ENCODE measurements at places on chromosomes 16 and 17.

DNA sequence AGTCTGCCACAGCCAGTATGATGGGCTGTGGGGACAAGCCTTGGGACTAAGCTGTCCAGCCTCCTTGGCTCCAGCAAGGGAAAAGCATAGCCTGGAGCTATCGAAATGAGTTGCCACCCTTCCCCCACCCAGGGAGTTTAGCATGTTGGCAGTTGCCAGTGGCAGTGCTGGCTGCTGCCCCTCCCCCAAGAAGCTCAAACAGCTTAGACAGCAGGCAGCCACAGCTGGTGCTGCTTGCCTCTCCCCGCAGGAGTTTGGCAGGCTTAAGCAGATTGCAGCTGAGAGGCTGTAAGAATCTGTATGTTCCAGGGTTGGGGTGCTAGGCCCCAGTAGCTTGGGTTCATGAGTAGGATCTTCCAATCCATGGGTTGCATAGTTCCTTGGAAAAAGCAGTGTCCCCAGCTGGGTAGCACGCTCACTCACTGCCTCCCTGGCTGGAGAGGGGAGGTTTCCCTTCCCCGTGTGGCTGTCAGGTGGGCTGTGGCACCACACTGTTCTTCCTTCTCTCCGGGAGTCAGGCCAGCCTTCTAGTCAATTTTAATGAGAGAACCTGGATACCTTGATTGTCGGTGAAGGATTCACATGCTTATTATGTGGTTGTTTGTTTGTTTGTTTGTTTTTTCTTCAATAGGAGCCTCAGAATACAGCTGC lies 506.1 kb downstream of the CDH11 start:
- no peak for DNase-seq

- peak; percentile 94 for DNase-seq
Observed at GRCh38 chr16:74666425-74667254, at the start of gene RFWD3. Gene RFWD3, minus strand, starts transcription at chr16:74666877. Its CDS starts 5,428 bp downstream, at chr16:74661449.

DNA sequence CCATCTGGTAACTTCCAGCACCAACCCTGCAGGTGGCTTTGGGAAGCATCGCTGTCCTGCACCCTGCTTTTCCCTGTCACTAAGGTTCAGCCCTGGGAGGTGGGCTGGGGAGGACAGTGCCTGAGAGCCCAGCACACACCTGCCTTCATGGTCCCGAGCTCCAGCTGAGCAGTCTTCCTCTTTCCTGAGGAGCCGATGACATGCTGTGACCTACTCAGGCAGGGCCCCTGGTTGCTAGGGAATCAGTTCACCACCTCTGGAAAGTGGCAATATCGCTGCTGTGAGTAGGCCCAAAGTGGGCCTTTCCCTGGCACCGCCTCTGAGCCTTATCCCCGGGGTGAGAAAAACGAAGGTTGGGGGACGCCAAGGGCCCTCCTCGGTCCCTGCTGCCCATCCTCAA lies 17.9 kb downstream of the ST3GAL2 start:
- DNase-seq = no peak

DNA sequence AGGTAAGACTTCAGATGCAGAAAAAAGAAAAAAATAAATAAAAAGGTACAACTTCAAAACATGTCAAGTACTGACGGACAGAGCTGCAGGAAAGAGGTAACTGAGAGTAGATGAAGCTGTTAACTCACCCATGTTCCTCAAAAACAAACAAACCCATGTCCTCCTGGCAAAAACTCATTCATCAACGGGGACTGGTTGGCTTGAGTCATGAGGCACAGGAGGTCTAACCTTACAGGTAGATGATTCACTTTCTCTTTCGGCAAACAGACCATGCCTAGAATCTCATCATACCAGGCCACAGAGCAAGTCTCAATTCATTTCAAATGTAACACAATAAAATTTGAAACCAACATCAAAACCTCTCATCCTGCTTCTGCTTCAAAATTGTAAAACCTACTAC lies 12.3 kb upstream of the FASN start:
- no peak for DNase-seq

GRCh38 chr17:10815319-10815718 lies 11.4 kb upstream of the TMEM238L start:
- no peak for DNase-seq

- DNase-seq = no peak
Observed at GRCh38 chr17:74070998-74071679, 132.3 kb upstream of the RPL38 start.

DNA sequence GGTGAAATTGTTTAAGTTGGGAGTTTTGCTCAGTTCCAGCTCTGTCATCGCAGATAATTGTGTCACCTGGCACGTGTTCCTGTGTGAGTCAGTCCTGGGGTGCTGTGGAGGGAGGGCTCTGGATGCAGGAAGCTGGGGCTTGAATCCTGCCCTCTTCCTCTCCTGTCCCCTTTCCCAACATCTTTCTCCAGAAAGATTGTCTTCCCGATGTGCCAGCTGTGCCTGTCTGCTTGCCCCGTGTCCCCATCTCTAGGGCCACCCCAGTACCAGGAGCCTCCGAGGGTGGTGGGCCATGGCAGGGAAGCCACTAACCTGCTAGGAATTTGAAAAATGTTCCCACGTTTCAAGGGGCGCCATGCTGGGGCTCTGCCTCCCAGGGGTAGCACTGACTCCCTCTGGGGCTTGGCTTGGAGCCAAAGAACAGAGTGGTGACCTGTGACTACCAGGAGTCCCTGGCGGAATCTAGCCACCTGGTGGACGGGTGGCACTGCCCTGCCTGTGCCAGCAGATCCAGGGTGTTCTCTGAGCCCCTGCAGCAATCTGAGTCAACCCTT lies 198.1 kb downstream of the ENGASE start:
- no peak for DNase-seq

GRCh38 chr16:66008136-66008535 lies 358.4 kb upstream of the CDH5 start:
- DNase-seq = no peak

GRCh38 chr17:45077643-45078042 lies 16.5 kb downstream of the NMT1 start:
- DNase-seq = no peak

DNA sequence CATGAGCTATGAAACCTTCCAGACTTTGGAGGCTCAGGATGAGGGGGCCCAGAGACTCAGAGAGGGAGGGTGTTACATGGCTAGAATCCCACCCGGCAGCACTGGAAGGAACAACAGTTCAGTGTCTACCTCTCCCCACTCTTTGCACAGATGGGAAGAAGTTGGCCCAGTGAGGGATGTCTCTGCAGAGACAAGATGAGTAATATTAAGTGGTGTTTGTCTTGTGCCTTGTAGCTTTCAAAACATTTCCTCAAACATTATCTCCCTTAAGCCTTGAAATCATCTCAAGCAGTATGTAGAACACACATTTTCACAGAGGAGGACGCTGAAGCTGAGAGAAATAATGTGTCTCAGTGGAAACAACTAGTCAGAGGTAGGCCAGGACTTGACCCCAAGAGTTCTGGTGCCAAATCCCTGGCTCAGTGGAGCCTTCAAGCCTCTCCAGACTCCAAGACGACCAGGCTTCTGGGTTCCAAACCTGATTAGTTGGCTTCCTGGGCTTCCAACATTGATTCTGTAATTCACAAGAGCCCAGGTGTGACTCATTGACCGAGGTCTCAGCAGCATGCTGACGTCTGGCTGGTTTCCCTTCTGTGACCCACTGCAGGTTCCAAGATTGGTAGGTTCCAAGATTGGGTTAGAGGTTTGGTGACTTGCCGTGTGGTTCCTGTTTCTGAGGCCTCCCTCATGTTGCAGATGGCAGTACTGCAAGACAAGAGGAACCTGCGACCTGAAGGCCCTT lies 7.4 kb downstream of the RNF112 start:
- no peak for DNase-seq

DNA sequence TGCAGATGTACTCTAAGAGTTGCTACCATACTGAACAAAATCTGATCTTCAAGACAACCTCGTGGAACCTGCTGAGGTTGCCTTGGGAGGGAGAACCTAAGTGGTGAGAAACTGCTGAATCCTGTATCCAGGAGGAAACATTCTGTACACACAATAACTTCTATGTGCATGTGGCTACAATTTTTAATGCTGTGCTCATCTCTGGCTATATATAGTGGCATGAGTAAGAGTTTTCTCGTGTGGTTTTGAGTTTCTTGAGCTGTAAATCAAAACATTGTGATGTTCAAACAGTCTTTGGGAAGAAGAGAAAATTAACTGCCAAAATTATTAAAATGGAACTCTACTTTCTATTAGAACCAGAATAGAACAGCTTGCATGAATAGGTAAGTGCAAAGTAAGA lies 206.8 kb downstream of the CA10 start:
- no peak for DNase-seq

- no peak for DNase-seq
Observed at GRCh38 chr16:10576390-10577304, 3.8 kb downstream of the EMP2 start.

- no peak for DNase-seq
Observed at GRCh38 chr16:67571981-67572431, 9.7 kb downstream of the CTCF start.

DNA sequence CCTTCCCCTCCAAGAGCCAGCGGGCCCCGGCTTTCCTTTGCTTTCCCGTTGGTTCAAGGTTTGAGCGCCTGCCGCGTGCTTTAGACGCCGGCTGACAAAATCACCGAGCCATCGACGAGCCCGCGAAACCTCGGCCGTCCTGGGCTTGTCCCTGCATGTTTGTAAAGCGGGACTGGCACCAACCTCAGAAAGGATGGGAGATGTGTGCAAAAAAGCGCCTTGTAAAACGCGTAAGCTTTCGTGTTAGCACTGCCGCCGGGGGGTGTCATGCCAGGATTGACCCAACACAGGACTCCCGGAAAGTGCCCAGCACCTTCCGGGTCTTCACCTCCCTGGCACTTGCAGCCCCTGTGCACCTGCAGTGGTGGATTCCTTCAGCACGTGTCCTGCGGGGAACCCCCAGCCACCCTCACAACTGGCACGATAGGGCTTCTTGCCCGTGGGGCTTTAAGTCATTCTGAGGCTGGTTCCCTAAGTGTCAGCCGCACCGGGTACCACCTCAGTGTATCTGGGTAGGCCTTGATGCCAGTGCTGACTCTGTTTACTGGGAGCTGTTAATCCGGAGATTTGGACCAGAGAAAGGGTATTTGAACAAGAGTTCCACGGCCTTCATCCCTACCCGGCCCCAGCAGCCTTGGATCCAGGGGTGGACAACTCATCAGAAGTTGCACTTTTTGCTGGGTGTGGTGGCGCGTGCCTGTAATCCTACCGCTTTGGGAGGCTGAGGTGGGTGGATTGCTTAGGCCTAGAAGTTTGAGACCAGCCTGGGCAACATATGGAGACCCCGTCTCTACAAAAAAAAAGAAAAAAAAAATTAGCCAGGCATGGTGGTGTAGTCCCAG lies 817 bp downstream of the NDUFAF8 start:
- peak; percentile 48 for DNase-seq

- DNase-seq = no peak
Observed at GRCh38 chr17:39549747-39550573, 57.8 kb downstream of the NEUROD2 start.

DNA sequence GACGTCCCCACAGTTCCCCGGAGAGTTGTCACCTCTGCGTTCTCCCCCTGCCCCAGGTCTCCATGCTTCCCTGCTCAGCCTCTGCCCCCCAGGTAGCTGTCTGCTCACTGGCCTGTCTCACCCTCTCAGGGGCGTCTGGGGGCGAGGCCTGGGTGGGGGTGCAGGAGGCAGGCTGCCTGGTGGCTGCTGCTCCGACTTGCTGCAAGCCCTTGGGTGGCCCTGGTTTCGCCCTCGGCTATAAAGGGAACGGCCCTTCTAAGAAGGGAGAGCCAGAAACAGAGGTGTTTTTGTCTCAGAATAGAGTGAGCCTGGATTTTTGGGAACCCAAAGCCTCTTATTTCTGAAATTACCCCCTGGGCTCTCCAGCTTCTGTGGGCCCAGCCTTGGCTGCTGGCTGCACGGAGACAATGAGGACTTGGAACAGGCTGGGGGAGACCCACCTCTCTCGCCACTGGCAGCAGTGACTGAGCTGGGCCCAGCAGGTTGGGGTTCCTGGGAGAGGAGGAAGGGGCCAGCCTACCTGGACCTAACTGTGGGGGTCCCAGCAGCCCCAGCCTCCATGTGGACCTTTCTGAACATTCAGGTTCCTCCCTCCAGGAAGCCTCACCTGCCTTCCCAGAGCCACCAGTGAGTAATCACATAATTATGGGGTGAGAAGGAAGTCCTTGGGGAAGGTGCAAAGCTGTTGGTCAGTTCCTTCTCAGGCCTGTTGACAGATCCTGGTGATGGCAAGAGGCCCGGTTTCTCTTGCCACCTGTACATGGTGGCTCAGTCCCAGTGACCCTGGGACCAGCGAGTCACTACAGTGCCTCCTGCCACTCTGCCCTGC lies 15.5 kb upstream of the SPNS2 start:
- no peak for DNase-seq
